ENCODE measurements at places on chromosomes 2 and 18. TPM values are rescaled to one million over a fixed set of nuclear protein-coding genes. Genes with fewer than 3 reads are reported as not detected.
A peak's percentile ranks its signal among the peaks of the same experiment; 100 is the strongest.

L3MBTL4 gene
- total RNA-seq = not detected

- no peak for ATAC-seq
These were observed 17.7 kb upstream of the RAB10 start for GRCh38 chr2:26016012-26016705.

DNA sequence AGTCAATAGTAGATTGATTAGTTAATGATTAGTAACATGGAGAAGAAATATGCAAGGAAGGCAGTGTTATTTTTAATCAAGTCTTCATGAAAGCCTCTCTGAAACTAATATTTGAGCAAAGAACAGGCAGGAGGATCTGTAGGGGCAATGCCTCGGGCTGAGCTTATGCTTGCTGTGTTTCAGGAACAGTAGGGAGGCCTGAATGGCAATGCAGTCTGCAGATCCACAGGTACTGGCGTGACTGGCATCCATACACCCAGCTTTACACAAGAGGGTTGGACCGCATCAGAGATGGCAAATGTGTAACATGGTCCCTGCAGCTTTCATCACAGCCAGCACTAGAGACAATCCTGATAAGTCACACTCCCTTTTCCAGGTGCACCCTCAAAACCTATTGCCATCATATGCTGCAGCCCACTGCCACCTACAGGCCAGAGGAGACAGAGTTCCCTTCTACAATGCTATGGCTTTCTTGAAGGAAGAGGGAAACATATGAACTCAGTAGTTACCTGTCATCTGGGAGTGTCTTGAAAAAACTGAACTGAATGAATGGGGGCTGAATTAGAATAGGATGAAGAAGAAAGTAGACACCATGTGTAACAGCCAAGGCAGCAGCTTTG is 582.4 kb upstream of the RAB6C start:
- no peak for ATAC-seq

GRCh38 chr2:106839849-106840595 is 45.9 kb downstream of the ST6GAL2 start:
- ATAC-seq = no peak

DNA sequence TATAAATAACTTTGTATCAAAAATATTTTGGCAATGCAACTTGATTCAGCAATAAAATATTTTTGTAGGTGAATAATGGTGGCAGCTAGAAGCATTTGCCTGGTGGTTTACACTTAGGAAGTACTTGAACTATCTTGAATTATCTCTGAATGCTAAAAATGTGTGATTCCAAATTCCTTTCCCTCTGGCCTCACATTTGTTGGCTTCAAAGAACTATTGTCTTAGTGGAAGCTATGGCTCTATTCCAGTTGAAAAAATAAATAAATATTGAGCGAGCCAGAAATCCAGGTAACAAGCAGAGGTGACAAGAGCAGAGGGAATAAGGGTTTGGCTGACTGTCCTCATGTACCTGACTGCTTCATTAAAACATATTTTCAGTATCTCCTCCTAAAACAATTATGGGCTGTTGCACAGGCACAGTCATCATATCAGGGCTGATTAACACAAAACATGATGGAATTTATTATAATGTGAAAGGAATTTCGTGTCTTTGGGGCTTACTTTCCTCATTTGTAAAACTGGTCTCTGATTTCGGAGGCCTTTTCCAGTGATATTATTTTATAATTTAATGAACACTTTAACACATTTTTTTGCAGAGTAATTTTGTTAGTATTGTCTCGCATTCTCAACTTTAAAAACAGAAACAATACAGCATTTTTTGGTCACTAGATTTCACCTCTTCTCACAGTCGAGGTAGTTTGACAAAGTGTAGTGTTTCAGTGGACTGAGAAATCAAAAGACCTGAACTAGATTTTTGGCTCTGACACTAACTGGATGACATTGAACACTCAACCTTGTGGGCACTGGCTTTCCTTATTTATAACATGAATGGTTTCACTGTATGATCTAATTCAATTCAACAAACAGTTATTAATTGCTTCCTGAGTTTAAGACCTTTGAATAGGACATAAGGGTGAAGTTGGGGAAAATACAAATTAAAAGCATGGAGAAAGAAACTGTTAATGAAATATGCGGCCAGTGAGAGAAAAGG is 7.8 kb upstream of the CAVIN2 start:
- ATAC-seq = no peak

DNA sequence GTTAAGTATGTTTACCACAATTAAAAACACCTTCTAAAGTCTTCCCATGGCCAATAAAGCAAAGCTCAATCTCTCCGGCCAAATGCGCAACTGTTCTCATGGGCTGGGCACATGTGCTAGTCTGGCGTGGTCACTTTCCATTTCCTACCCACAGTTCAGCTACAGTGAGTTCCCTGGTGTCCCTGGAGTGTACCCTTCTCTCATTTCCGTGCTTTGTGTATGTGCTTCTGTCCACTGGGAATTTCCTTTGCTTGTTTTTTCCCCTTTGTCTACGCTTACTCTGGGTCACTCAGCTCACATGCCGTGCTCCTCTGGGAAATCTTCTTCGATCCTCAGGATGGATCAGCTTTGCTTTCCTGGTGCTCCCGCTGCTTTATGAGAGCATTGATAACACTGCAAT is 69.6 kb upstream of the GYPC start:
- no peak for ATAC-seq

COL4A3 gene
- 0.35 TPM for total RNA-seq

TET3 gene
- 42.6 TPM for total RNA-seq

DNA sequence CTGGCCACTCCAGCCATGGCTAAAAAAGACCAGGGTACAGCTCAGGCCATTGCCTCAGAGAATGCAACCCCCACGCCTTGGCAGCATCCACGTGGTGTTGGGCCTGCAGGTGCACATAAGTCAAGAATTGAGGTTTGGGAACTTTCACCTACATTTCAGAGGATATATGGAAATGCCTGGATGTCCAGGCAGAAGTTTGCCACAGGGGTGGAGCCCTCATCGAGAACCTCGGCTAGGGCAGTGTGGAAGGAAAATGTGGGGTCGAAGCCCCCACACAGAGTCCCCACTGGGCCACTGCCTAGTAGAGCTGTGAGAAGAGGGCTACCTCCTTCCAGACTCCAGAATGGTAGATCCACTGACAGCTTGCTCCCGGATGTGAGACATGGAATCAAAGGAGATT is 477.3 kb downstream of the LPIN1 start:
- no peak for ATAC-seq

GRCh38 chr2:216918088-216918680 is 58.3 kb upstream of the TNP1 start:
- no peak for ATAC-seq

DNA sequence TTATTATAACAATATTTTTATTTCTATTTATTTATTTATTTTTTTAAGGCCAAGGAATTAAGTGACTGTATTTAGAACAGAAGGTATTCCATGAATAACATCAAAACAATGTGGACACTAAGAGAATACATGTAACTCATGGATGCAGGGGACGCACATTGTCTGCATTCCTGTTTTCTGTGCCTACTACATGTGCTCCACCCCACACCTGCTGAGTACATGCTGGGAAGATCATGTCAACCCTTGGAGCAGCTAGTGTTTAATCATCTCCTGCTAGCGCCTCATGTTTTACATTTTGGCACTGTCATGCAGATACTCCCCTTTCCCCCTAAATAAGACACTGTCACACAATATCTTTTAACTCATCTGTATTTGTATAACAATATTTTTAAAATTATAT is 29.3 kb downstream of the DPYSL5 start:
- no peak for ATAC-seq

GRCh38 chr2:30466216-30466615 is 19.2 kb downstream of the LCLAT1 start:
- ATAC-seq = no peak

DNA sequence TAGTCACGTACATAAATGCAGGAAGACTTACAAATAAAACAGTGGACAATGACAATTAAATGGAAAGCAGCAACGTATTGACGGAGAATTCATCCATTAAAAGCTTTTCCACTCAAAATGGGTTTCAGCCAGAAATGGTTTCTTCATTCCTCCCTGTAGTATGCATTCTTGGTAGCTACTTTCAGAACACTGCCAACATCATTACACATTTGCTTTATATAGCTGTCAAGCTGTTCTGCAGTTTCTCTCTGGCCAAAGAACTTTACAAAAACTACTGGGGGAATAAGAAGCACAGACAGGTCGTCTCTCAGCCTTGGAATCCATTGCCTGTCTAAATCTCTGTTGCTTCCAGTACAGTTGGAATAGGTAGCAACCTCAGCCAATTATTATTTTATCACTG is 84.1 kb upstream of the NCKAP5 start:
- no peak for ATAC-seq

DNA sequence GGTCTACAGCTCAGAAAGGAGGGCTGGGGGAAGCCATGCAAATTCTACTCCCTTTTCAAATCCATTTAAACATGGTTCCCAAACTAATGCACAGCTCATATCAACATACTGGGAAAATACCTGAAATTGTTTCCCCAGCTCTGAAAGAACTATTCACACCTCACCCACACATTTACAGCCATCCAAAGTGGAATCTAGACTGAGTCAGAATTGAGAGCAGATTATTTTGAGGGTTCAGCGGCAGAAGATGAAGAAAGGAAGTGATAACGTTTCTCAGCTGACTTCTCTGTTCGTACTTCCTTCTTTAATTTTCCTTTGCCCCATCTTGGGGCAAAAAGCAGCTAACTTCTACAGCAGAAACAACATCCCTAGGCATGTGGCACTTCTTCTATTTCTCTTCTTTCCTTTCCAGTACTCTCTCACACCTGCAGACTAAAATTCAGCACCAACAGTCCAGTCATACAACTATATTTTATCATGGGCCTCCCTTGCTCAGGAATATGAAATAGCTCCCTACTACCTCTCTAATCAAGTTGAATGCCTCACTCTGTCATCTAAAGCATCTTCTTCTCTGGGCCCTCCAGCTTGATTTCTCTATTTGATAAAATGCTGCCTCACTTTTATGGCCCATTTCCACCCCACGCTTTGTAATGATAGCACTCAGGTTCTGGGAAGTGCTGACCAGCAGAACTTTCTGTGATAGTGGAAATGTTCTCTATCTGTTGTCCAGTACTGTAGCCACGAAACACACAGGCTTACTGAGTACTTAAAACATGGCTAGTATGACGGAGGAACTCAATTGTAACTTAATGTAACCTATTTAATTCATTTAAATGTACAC is 35.9 kb downstream of the ARHGAP25 start:
- peak; percentile 28 for ATAC-seq

BCL11A gene
- 0.90 TPM for total RNA-seq

DNA sequence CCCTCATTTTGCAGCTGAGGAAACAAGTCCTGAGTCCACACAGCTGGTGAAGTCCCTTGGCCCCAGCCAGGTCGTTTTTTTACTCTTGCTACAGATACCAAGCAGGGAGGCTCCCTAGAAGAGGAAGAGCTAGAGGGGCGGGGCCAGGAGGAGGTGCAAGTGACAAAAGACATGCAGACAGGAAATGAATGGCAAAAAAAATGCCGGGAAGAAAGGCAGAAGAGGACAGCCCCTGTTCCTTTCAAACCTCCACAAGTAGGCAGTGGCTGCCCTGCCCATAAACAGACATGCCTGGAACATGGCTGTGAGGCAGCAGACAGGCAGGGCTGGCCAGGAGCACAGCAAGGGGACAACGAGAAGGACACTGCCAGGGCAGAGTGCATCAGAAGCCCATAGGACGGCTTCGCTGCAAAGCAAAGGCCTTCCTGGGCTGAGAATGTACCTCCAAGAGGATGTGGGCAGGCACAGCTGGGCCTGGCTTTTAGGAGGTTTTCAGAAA is 108.7 kb downstream of the ZBTB7C start:
- peak; percentile 70 for ATAC-seq

TRIM43B gene
- not detected for total RNA-seq

RAB6C gene
- not detected for total RNA-seq

SERPINB11 gene
- not detected for total RNA-seq

SRD5A2 gene
- not detected for total RNA-seq

DNA sequence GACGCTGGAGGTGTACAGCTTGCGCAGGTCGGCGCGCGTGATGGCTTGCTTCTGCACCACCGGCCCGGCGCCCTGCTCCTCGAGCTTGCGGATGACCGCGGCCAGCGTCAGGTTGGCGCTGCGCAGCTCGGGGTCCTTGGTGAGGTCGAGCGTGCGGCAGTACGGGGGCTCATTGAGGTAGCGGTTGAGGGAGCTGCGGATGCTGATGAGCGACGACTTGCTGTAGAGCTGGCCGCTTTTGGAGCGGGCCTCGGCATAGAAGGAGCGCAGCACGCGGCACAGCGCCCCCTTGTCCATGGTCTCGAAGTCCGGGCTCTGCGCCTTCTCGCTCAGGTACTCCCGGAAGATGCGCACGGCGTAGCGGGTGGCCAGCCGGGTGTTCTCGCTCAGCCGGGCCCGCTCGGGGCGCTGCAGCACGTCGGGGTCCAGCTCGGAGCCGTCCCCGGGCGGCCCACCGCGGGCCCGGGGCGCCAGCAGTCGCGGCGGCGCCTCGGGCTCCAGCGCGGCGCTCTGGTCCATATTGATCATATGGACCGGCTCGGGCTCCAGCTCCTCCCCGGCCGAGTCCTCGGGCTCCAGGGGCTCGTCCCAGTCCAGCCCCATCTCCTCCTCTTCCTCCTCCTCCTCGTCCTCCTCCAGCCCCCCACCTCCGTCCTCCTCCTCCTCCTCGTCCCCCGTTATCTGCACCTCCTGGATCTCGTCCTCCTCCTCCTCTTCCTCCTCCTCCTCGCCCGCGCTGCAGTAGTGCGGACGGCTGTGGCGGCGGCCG is 523 bp downstream of the KCTD1 start:
- peak; percentile 72 for ATAC-seq

- no peak for ATAC-seq
These were observed 66.9 kb upstream of the CDC42EP3 start for GRCh38 chr2:37738266-37738885.

DNA sequence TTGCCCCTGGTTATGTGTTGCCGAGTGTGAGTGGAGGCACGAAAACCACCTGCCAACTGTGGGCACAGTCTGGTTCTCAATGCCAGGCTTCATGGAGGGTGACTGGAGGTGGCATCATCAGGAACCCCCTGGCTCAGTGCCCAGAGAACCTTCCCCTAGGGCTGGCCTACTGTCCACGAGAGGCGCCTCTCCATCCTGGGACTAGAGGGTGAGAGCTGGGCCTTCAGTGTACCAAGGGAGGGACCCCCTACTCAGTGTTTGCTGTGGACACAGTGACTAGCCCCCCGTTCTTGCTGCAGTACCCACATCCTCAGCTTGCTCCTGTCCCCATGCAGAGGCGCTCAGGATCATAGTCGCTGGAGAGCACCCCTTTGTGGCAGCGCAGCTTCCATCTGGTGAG is 202.6 kb downstream of the HDAC4 start:
- no peak for ATAC-seq

DNA sequence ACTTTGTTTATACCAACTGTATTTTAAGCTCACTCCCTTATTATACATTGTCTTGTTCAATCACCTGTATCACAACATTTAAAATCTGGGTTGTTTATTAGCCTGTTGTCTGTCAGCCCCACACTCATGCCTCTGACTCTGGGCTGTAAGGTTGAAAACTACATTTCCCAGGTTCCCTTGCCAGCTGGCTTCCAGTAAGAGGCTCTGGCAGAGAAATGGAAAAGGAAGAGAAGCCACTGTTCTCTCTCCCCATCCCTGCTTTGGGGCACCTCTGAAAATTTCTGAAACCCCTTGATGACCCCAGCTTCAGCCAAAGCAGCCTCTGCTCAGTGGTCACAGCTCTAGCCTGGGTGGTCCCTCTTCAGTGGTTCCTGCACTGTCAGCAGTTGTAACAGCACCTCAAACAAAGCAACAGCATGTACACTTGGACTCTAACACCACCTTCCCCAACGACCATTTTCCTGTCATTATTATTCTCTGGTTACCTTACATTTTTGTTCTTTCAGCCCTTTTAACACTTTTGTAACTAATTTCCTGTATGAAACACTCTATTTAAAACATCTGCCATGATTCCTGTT is 108.9 kb upstream of the LGALSL start:
- ATAC-seq = no peak

All from activated T-helper 17 cell treated with anti-CD3 and anti-CD28 coated beads, Interleukin-2, amount 50 U/mL, for 72 hours (primary cell).